ENCODE measurements at places on chromosomes 5 and 9. TPM values are rescaled to one million over a fixed set of nuclear protein-coding genes. Genes with fewer than 3 reads are reported as not detected.
A peak's percentile ranks its signal among the peaks of the same experiment; 100 is the strongest.

DNA sequence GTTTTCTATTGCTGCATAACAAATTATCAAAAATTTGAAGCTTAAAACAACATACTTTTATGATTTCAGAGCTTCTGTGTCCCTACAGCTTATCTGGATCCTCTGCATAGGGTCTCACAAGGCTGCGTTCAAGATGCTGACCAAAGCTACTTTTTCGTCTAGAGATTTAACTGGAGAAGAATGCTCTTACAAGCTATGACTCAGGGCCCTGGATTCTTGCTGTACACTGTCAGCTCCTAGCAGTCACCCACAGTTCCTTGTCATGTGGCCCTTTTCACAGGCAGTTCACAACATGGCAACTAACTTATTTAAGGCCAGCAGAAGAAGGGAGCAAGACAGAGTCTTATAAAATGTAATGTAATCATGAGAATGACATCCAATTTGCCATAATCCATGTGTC lies 70.8 kb upstream of the FAM174A start:
- no peak for DNase-seq

- DNase-seq, result no peak
Measured at GRCh38 chr5:36301858-36302603, at the start of gene RANBP3L. Gene RANBP3L, minus strand, starts transcription at chr5:36301902. Its CDS starts 486 bp downstream, at chr5:36301416.

- no peak for DNase-seq
Measured at GRCh38 chr9:8727191-8727590, 927.6 kb upstream of the DMAC1 start.

IFNE gene
- polyA plus RNA-seq, result not detected

DNA sequence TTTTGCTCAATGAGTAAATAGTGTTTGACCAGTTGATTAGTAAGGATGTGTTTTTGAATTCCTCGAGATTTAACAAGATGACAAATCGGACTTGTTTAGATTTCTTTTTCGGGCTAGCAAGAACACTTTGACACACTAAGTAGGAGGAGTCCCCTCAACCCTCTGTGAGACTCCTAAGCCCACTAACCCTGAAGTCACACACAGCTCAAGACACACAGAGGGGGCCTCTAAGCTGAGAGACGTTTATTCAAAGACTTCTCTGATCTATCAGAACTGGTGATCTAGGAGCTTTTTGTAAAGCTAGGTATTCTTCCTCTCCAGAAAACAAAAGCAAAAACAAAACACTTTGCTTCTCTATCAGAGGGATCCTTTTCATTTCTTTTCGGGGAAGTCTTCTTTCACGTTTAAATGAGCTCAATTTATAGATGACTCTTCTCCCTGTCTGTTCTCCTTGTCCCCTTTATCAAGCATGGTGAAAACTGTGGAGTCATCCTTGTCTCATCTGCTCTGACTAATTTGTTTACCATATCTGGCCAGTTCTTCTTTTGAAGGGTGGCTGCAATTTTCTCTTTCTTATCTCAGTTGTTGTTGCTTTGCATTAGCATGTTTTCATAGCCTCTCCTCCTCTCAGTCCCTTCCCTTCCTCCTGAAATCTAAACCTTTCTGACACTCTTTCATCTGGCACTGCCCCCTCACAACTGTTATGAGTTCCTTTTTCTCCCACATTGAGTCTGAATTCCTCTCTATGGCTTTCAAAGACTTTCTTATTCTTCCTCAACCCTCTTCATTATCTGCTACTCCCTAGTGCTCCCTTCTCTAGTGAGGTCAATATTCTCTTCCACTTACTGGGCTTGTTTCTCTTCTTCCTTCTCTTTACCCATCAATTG lies 68.5 kb upstream of the RAI14 start:
- DNase-seq, result peak; percentile 49

DNA sequence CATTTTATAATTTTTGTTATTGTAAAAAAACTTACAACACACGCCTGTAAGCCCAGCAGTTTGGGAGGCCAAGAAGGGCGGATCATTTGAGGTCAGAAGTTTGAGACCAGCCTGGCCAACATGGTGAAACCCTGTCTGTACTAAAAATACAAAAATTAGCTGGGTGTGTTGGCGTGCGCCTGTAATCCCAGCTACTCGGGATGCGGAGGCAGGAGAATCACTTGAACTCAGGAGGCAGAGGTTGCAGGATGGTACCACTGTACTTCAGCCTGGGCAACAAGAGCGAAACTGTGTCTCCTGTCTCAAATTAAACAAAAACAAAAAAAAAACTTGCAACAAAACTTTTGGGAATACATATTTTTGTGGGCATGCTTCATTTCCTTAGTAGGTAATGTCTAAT lies 164.6 kb downstream of the CACNA1B start:
- DNase-seq, result no peak

- DNase-seq, result no peak
Measured at GRCh38 chr9:112554516-112554915, 67.9 kb downstream of the KIAA1958 start.

LCN15 gene
- not detected for polyA plus RNA-seq

IFNA2 gene
- not detected for polyA plus RNA-seq

C9orf50 gene
- polyA plus RNA-seq, result not detected

DNA sequence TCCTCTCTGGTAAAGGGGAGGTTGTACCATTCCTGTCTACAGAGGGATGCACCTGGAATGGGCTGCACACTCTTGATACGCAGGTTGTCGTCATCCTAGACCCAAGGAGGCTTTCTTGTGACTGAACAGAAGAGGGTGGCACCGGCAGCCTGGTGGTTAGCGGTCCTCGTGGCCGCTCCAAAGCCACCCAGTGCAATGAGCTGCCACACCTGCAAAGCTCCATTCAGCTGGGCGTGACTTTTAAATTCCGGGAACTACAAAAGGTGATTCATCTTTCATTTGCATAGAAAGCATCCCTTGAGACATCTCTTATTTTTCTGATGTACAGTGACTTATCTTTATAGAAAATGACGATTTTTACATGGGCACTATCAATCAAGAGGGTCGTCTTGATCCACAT lies 286.1 kb upstream of the IRX1 start:
- no peak for DNase-seq

DNA sequence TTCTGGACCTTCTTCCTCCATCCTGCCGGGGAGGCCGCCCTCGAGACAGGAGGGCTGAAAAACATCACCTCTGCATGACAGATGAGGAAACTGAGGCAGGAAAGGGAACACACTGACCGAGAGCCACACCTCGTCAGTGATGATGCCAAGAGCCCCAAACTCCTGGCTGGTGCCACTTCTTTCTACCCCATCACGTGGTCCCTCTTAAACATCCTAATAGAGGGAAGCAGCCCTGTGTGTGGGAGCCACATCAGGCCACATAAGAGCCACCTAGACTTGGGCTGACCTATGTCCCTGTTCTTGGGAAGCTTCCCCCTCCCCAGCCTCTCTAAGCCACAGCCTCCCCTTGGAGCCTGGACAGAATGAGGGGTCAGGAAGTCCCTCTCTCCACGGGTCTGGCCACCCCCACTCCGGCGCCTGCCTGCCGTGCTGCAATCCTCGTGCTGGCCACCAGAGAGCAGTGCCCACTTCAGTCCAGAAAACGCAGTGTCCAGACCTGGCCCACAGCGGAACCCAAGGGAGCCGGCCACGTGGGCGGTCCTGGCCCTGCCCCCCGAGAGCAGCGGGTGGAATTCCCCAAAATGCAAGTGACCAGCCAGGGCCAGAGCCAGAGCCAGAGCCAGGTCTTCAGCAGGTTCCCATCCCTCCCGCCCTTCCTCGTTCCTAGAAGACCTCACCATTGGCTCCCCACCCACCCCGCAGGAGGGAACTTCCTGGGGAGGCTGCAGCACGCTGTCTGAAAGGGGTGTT lies 54.7 kb upstream of the SARDH start:
- peak; percentile 95 for DNase-seq

CA9 gene
- polyA plus RNA-seq, result not detected

- DNase-seq, result no peak
Measured at GRCh38 chr9:98207606-98208005, 15.2 kb upstream of the CORO2A start.

LRRC70 gene
- polyA plus RNA-seq, result 0.23 TPM

LSM11 gene
- 1.3 TPM for polyA plus RNA-seq

DNA sequence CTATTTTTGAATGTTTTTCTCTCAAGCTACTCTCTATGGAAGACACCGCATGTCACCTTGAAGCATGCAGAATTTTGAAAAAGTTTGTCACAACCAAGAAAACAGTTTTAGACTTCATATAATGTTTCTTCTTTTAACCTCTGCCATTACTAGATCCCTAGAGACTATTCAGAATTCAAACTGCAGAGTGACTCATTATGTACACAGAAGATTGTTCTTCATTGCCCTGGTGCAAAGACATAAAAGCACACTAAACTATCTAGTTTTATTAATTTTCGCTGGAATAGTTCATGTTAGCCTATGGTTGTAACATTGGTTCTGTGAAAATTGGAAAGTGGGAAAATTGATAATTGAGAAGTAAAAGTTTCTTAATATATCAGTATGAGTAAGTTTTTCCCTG lies 18.4 kb downstream of the F2RL2 start:
- DNase-seq, result no peak

DNA sequence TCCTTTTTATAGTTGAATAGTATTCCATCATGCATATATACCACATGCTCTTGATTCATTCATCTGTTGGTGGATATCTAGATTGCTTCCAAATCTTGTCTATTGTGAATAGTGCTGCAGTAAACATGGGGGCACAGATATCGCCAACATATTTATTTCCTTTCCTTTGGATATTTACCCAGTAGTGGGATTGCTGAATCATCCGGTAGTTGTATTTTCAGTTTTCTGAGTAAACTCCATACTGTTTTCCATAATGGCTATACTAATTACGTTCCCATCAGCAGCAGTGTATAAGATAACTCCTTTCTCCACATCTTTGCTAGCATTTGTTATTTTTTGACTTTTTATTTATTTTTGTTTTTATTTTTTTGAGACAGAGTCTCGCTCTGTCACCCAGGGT lies 3.3 kb downstream of the SNX2 start:
- DNase-seq, result no peak

GFI1B gene
- polyA plus RNA-seq, result 0.21 TPM

DNA sequence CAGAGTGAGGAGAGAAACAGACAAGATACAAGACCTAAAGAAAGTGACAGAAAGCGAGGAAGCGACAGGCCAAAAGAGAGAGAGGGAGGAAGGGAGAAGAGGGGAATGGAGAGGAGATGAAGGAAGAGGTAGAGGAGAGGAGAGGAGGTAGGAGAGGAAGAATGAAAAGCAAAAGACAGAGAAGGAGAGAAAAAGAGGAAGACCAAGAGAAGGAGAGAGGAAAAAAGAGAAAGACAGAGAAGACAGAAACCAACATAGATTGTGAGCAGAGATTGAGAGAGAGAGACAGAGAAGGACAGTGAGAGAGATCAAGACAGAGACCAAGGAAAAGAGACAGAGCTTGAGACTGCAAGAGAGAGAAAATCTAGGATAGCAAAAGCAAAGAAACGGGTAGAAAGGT lies 58.6 kb upstream of the FNIP1 start:
- DNase-seq, result no peak

PPP3R2 gene
- not detected for polyA plus RNA-seq

RXRA gene
- 15.8 TPM for polyA plus RNA-seq

DNA sequence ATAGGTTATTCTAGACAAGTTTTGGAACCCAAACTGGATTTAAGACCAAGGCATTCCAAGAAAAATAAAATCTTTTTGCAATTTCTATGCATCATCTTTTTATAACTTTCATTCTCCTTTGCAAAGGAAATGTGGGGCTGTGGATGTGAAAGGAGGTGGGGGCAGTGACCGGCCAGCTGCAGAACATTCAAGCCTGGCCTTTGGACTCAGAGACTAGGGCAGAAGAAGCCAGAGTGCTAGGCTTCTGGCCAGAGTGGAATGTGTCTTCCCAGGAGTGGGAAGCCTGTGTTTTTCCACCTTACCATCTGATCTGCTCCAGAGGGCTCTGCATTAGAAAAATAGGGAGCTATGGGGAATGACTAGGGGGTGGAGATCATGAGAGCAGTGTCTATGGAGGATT lies 148.5 kb downstream of the C9orf152 start:
- DNase-seq, result no peak

DNA sequence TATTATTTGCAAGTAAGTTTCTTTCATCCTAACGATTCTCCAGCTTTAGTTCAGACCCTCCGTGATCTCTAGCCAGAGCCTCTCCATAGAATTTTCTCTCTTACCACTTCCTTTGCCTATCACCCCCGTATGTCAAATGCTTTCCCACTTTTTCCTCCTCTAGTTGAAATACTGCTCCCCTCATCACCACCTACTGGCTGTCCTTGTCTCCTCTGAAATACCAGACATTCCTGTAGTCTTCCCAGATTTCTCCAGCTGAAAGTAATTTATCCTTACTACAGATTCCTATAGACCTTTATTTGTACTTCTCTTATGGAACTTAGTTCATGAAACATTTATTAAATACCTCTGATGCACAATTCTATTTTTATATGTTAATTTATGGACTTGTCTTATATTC lies 36.0 kb upstream of the GLIPR2 start:
- no peak for DNase-seq

GRCh38 chr9:85108746-85109145 lies 439.2 kb downstream of the NTRK2 start:
- no peak for DNase-seq

GRCh38 chr5:96997265-96997859 lies 61.5 kb downstream of the LNPEP start:
- DNase-seq, result peak; percentile 24

COL5A1 gene
- 0.01 TPM for polyA plus RNA-seq

- peak; percentile 54 for DNase-seq
Measured at GRCh38 chr9:131227112-131227958, 49.0 kb downstream of the FAM78A start.

DNA sequence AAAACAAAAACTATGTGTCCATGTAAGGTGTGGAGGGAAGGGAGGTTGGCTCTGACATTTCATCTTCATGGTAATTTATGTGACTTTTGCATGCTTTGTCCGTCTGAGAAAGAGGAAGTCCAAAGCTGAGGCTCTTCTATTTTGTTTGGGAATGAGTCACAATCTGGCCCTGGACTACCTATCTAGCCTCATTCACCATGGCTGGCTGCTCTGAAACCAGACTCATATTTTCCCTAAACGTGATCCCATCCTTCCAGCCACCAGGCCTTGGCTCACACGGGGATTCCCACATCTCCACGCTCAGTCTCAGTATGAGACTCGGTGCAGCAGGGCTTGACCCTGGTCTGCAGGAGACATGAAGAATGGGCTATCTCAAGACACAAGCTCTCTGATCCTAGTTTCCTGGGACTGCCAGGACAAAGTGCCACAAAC lies 672.8 kb downstream of the ACTL7B start:
- DNase-seq, result peak; percentile 62

DNA sequence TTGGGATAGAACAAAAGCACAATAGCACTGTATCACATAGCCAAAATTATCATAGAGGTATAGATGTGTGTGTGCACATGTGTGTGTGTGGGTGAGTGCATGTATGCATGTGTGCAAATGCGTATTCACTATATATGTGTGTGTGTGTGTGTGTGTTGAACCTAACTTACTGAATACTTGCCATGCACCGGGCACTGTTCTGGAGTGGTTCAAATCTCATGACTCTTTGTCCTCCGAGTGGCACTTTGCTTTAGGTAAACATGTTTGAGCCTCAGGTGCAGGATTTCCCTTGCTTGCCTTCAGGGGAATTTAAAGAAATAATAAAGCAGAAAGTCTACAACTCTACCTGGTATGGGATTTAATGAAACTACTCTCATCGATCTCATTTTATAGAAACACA lies 183.5 kb upstream of the GDNF start:
- DNase-seq, result no peak

Data from CD14-positive monocyte (primary cell).